Fibroblast of lung (primary cell): ENCODE measurements at places on chromosomes 7 and 10. TPM values are rescaled to one million over a fixed set of nuclear protein-coding genes. Genes with fewer than 3 reads are reported as not detected.

DNA sequence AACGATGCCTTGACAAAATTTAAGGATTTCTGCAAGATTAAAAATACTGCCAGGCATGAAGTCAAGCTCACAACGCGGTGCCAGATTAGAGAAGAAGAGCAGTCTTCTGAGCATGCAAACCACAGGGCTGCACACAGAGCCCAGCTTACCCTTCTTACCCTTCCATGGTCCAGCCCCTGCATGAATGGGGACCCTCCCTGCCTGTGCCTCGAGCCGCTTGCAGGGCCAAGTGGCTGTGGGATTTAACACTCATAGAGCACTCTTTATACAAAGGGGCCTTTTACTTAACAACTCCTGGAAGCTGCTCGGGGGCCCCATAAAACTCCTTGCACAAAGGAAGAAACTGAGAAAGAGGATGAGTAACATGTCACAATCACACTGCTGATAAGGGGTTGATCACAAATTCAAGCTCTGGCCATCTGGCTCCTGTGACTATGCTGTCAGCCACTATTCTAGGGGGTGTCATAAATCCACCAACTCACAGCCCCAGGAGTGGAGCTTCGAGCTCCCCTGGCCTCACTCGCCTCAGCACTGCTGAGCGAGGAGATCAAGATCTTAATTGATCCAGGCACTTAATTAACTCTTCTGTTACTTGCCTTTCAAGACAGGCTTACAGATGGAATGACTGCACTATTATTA is 514.8 kb downstream of the TNS3 start:
- no peak for DNase-seq

DNA sequence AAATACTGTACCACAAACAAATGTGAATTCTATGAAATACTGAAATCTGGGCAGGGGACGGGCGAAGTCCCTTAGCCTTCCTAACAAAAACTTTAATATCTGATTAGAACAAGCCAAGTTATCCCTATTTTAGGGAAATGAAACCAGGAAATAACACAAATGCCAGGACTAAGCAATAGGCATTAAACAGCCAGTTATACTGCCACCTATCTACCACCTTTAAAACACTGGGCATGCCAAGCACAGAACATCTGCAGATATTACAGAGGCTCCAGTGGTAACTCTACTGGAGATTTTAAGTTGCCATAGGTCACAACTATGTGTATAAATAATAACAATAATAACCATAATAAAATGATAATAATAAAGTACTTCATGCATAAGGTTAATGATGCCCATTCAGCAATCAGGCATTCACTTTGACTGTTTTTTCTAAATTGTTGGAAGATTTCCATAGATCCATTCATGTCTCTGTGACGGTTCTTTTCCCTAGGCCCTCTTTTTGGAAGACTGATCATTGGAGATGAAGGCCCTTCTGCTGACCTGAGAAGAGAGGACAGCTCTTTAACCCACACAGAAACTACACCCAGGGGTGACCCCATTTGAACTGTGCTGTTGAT is 195.7 kb downstream of the CACNA2D1 start:
- peak; percentile 6 for DNase-seq

The ATG9B gene
- under 0.01 TPM in 1 of 2 replicates, not detected in the other for total RNA-seq

GRCh38 chr7:25795824-25796235 is 356.2 kb upstream of the NFE2L3 start:
- DNase-seq, result peak; percentile 18

The GIMAP7 gene
- total RNA-seq, result not detected in 2 replicates

DNA sequence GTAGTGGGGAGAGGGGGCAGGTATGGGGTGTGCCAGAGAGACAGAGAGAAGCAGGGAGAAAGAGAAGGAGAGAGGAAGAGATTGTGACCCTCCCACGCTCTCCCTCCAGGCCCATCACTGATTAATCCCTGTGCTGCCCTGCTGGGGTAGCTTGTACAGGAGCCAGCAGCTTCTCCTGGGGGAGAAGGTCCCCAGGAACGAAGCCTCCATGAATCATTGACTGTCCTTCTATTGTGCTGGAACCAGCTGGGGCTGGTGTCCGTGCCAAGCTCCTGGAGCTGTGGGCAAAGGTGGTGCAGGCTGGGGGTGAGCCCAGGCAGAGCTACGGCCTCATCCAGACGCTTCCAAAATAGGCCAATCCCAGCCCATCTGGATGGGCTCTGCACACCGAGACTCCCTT is 20.9 kb downstream of the AQP1 start:
- DNase-seq, result no peak

- no peak for DNase-seq
Observed at GRCh38 chr7:69763513-69763912, 165.2 kb downstream of the AUTS2 start.

The ZNF736 gene
- total RNA-seq, result 5.9 and 10.2 TPM in 2 replicates

GRCh38 chr10:127797339-127797738 is 60.4 kb downstream of the FOXI2 start:
- peak; percentile 4 for DNase-seq

The CCSER2 gene
- total RNA-seq, result 23.6 and 28.2 TPM in 2 replicates

- peak; percentile 22 for DNase-seq
Observed at GRCh38 chr10:63553473-63553872, 32.3 kb downstream of the REEP3 start.

- DNase-seq, result no peak
Observed at GRCh38 chr10:43036481-43037428, 40.1 kb upstream of the RET start.

DNA sequence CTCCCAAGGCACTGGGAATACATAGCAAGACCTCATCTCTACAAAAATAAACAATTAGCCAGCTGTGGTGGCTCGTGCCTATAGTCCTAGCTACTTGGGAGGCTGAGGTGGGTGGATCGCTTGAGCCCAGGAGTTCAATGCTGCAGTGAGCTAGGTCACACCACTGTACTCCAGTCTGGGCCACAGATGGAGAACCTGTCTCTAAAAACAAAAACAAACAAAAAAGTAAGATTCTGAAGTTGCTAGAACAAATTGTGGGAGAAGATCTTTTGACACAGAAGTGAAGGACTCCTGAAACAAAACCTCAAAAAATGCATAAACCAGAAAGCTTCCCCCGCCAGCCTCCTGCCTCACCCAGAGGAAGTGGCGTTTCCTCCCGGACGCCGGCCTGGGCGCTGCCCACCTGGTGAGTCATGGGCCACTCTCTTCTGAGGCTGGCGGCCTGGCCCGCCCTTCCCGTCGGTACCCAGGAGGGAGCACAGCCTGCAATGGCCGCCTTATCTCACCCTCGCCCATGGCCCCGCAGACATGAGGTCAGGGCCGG is 25.4 kb upstream of the ELN start:
- peak; percentile 60 for DNase-seq

DNA sequence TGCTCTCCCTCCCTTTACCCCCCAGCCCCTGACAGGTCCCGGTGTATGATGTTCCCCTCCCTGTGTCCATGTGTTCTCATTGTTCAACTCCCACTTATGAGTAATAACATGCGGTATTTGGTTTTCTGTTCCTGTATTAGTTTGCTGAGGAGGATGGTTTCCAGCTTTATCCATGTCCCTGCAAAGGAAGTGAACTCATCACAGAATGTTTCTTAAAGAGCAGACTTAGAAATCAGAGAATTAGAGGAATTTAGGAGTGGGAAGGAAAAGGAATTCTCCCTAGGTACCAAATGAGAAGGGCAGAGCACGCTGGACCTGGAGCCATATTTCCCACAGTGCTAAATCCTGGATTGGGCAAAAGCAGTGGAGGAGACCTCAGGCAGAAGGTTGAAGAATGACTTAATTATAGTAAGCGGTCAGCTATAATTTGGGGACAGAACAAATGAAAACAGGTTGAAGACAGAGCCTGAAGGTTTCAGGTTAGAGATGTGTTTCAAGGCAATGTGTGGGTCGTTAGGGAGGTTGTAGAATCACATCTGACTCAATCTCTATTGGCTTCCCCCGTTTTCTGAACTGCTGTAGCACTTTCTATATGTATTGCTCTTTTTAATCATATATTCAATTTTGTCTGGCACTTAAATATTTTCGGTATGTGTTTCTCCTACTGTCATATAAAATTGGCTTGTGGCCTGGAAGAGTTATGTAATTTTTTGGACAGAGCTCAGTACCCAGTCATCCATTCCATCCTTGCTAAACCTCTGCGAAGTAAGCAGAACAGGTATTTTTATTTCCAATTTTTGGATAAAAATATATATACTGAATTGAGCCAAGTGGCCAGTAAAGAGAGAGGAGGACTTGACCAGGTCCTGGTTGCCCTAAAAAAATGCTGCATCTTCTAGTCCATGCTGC is 210.5 kb upstream of the KLF6 start:
- DNase-seq, result peak; percentile 51

DNA sequence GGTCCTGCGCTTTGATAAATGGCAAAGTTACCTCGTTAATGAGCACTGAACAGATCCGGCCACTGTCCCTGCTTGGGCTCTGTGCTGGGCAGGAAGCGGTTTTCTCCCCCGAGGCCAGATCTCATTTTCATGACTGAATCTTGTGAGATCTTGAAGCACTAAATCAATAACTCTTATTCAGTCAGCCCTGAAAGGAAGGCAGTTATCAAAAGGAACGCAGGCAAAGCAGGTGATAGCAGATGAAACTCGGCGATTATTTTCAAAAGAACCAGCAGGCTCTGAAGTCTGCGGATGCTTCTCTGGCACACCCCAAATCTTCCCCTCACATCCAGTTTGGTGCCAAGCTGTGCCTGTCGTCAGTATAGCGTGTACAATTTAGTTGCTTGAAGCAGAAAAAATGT is 228.7 kb downstream of the BAMBI start:
- no peak for DNase-seq

The AKR1C8 gene
- not detected in 2 replicates for total RNA-seq

GRCh38 chr10:101565370-101565900 is 22.6 kb downstream of the POLL start:
- DNase-seq, result no peak

GRCh38 chr7:133618970-133619369 is 366.1 kb downstream of the EXOC4 start:
- no peak for DNase-seq

- DNase-seq, result no peak
Observed at GRCh38 chr10:5582736-5583135, 58.0 kb downstream of the CALML3 start.

The HOXA11 gene
- total RNA-seq, result not detected in 2 replicates

- DNase-seq, result peak; percentile 93
Observed at GRCh38 chr10:2509081-2509531, 558.2 kb upstream of the PFKP start.

The C7orf57 gene
- not detected in 2 replicates for total RNA-seq

GRCh38 chr7:6382817-6383216 is 64.9 kb downstream of the DAGLB start:
- DNase-seq, result no peak

The LEP gene
- total RNA-seq, result 0.26 and 2.8 TPM in 2 replicates

- DNase-seq, result peak; percentile 6
Observed at GRCh38 chr10:73634421-73634820, 6.9 kb downstream of the MYOZ1 start.

The UCN3 gene
- total RNA-seq, result not detected in 2 replicates

- no peak for DNase-seq
Observed at GRCh38 chr10:64097391-64098122, 576.4 kb downstream of the REEP3 start.

DNA sequence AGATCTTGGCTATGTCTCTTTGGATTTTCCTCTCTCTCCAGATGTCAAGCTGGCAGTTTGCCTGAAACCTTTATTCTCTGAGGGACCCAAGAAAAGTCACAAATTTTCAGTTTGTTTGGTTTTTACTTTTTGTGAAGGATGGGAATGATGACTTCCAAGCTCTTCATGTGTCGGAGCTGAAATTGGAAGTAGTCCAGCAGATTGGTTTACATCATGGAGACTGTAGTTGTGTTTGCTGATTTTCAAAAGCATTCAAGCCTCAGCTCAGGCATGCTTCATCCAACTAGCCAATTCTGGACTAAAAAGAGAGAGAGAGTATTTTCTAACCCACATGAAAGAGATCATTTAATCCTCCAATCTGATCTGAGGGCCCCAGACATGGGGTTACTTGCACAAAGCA is 326.2 kb upstream of the AUTS2 start:
- peak; percentile 5 for DNase-seq

- DNase-seq, result no peak
Observed at GRCh38 chr10:72704117-72704516, 12.2 kb downstream of the MCU start.

GRCh38 chr7:155497149-155497901 is 39.4 kb downstream of the EN2 start:
- no peak for DNase-seq

The OR6B1 gene
- not detected in 2 replicates for total RNA-seq

GRCh38 chr7:44155191-44156185 is 14.4 kb upstream of the MYL7 start:
- DNase-seq, result no peak

- DNase-seq, result peak; percentile 26
Observed at GRCh38 chr10:93313798-93314197, 168.3 kb downstream of the MYOF start.

DNA sequence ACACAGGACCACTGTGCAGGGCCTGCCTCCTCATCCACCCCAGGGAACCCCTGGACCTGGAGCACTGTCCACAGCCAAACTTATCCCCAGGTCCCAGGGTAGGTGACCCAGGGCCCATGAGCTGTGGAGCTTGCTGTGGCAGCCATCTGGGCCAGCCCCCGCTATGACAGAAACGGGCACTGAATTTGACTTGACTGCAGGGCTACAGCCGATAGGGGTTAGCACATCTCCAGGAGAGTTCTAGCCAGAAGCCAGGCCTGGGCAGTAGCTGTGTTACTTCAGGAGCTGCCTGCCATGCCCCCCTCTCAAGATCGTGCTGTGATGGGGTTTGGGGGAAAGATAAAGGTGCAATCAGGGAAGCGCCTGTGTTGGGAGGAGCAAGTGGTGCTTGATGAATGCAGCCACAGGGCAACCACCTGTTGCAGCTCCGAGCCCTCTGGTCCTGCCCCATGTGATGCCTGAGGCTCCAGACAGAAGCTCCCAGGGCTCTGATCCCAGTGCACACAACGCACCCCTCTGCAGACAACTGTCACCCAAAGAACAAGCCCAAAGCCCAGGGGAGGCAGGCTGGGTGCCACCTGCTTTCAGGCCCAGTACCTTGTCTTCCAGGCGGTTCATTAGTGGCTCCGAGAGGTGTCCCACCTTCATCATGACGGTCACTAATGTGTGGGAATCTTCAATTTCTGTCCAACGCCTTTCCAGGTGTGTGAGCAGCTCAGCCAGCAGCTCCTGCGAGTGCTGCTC is 6.5 kb downstream of the TBRG4 start:
- no peak for DNase-seq

The MMD2 gene
- not detected in 2 replicates for total RNA-seq

GRCh38 chr10:6140141-6140841 is 51.5 kb downstream of the RBM17 start:
- no peak for DNase-seq

DNA sequence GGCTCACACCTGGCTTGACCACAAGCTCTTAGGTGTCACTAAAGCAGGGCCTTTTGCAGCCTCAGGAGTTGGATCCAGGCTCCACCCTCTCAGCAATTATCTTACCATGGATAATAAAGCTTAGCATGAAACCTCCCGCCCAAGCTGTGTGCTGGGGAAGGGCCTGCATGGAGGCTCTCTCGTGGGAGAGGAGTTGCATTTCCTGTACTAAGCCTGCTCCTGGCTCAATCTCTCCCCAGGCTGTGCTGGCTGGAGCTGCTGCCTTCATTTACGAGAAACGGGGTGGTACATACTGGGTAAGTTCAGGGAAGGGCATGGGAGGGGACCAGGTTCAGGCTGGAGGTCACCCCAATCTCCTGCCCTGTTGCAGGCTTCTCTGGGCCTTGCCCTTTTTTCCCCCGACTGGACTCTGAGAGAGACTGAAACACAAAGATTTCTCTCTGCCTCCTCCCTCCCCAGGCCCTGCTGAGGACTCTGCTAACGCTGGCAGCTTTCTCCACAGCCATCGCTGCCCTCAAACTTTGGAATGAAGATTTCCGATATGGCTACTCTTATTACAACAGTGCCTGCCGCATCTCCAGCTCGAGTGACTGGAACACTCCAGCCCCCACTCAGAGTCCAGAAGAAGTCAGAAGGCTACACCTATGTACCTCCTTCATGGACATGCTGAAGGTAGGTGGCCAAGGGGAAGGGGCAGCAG is 2.7 kb downstream of the TMEM176A start:
- DNase-seq, result no peak

The FAM20C gene
- total RNA-seq, result 52.9 and 70.7 TPM in 2 replicates
